ENCODE measurements at places on chromosomes 13 and 19. TPM values are rescaled to one million over a fixed set of nuclear protein-coding genes. Genes with fewer than 3 reads are reported as not detected.

Gene KLK12
- not detected for total RNA-seq

Gene LENG9
- total RNA-seq = 3.5 TPM

Gene SELENOV
- not detected for total RNA-seq

Gene ZFP30
- total RNA-seq = 12.5 TPM

Gene MED4
- 40.1 TPM for total RNA-seq

Gene SGCG
- not detected for total RNA-seq

Gene ENOX1
- 0.11 TPM for total RNA-seq

Gene SIGLEC14
- 6.8 TPM for total RNA-seq

Gene MED16
- total RNA-seq = 48.2 TPM

Gene KLK15
- total RNA-seq = not detected

Gene CABP5
- not detected for total RNA-seq

Gene TBXA2R
- total RNA-seq = not detected

Gene CEACAM7
- not detected for total RNA-seq

Gene CACNA1A
- 4.4 TPM for total RNA-seq

Gene SIGLEC12
- total RNA-seq = not detected

Gene POU4F1
- total RNA-seq = 0.05 TPM

Gene MARK4
- total RNA-seq = 24.3 TPM

Gene B3GNT8
- total RNA-seq = 1.2 TPM

Gene ACP4
- not detected for total RNA-seq

Gene HPN
- 0.21 TPM for total RNA-seq

Gene FGF14
- total RNA-seq = 0.44 TPM

Gene ZNF414
- 23.7 TPM for total RNA-seq

Gene LAIR1
- total RNA-seq = 44.4 TPM

Gene HTR2A
- not detected for total RNA-seq

Gene TYROBP
- total RNA-seq = 0.54 TPM

Gene CGB5
- total RNA-seq = not detected

Gene LGALS14
- 4.9 TPM for total RNA-seq

Gene TEX29
- total RNA-seq = not detected

Gene ATP1A3
- 0.72 TPM for total RNA-seq

Gene NDUFA3
- total RNA-seq = 143 TPM

Gene ATP4B
- not detected for total RNA-seq

Gene ARHGAP33
- total RNA-seq = 19.3 TPM

Gene SLC15A1
- not detected for total RNA-seq

Gene ZNF880
- total RNA-seq = 14.7 TPM

Gene MAP3K10
- total RNA-seq = 14.1 TPM
